Cardiac fibroblast (primary cell): ENCODE measurements at places on chromosomes 1 and 21.

DNA sequence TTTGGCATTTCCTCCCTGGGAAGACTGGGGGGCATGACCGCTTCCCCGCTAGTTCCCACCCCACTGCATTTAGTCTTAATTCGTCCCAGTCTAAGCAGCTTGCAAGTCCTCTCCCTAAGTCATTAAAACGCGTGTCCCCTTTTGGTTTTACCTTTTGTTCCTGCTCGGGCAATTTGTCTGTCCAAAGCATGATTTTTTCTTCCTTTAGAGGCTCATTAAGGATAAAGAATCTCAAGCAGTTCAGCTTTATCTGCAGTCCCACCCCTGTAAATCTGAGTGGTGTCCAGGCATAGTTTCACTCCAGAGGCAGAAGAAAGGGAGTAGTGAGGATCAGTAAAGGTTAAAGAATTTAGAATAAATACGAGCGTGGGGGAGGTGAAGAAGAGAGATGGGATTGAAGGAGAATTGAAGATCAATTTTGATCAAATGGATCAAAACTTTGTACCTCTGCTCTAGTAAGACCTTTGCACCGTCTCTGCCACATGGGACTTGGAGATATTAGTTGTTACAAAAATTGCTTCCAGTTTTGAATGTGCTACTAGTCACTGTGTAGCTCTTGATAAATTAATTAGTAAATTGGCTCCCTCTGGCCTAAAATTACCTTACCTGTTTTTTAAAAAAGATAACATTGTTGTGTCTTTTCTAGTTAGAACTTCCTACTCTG is 989 bp upstream of the ETV3 start:
- DNase-seq = no peak

- no peak for DNase-seq
Measured at GRCh38 chr1:91171898-91172297, 150.1 kb upstream of the ZNF644 start.

DNA sequence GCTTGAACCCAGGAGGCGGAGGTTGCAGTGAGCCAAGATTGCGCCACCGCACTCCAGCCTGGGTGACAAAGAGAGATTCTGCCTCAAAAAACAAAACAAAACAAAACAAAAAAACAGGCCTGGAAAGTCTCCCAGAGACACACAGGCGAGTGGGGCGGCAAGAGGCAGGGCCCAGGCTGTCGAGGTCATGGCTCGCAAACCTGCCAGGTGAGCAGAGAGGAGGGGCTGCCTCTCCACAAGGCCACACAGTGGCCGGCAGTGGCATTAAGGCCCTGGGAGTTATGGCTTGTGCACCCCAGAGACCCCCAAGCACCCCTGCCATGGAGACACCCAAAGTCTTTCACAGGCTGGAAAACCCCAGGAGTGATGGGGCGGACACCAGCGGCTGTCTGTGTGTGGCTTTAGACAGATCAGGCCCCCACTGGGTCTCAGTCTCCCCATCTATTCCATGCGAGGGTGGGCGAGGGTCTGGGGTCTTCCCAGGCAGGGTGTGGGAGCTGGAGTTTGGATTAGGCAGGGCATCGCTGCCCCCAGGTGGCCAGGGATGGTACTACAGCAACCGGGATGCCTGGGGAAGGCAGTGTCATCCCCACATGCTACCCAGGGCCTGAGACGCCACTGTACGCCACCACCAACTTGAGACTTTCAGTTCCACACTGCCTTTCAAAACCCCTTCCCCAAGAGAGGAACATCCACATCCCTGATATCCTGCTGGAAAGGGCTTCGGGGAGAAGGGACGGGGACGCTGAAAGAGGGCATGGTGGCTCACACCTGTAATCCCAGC is 7.3 kb upstream of the CTRC start:
- DNase-seq = peak; percentile 41

GRCh38 chr1:12547586-12548225 is 70.3 kb downstream of the DHRS3 start:
- DNase-seq = no peak

GRCh38 chr1:80154176-80154575 is 1147.6 kb upstream of the ADGRL4 start:
- DNase-seq = peak; percentile 1

DNA sequence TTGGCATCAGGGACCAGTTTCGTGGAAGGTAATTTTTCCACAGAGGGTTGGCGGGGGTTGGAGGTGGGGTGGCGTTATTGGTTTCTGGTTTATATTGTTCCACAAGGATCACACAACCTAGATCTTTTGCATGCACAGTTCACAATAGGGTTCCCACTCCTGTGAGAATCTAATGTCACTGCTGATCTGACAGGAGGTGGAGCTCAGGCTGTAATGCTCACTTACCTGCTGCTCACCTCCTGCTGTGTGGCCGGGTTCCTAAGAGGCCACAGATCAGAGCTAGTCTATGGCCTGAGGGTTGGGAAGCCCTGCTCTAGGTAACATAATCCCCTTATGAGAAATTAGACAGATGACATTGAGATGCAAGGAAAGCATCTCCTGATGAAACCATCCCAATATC is 12.6 kb downstream of the GBP5 start:
- DNase-seq = no peak

GRCh38 chr1:38733761-38734160 is 125.8 kb downstream of the RRAGC start:
- DNase-seq = no peak

- no peak for DNase-seq
Measured at GRCh38 chr1:5423109-5423508, 569.1 kb downstream of the NPHP4 start.

- peak; percentile 11 for DNase-seq
Measured at GRCh38 chr21:31509194-31510017, 150.1 kb upstream of the SOD1 start.

GRCh38 chr1:213976665-213977485 is 10.9 kb upstream of the PROX1 start:
- DNase-seq = no peak

DNA sequence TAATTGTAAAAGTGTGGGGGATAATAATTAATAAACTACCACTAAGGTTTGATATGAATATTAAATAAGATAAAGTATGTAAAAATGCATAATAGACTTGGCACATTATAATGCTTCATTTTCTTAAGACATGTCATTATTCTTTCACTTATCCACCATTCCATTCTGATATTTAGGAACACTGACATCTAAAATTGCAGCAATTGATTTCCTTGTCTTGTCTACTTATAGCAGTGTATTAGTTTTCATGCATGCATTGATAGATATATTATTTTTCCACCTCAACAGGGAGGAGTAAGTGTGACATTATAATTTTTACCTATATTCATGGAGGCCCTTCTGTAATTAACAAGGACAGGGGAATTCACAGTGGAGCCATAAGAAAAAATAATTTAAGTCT is 41.6 kb upstream of the RGS4 start:
- DNase-seq = no peak

DNA sequence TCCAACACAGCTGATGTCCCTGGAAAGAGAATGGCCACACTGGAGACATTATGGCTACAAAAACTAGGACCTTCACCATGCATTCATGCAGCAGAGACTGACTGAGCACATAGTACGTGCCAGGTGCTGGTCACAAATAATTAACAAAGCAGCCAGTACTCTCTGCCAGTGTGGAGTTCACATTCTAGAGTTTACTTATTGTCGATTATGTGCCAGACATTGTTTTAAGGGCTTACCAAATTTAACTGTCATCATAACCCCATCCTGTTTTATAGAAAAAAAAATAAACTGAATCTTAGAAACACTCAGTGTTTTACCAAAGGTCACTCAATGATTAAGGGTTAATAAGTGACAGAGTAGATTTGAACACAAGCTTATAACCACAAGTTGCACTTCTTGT is 143.3 kb downstream of the RRAGC start:
- DNase-seq = no peak

GRCh38 chr1:41950820-41951219 is 32.1 kb upstream of the HIVEP3 start:
- DNase-seq = no peak

DNA sequence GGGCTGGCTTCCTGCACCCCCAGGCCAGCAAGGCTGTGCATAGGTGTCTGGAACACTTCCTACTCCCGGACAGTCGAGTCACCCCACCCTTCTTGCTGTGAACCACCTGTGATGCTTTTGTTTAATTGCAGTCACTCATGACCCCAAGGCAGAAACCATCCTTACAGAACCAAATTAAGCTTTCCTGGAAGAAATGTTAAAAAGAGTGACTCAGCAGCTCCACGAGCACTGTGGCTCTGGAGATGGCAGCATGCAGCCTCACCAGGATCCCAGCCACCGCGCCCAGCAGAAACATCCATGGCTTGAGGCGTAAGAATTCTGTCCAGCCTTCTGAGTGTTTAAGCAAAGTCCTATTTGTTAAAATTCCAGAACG is 28.8 kb downstream of the SNAP47 start:
- no peak for DNase-seq

- no peak for DNase-seq
Measured at GRCh38 chr1:4002061-4002521, 102.0 kb upstream of the C1orf174 start.

DNA sequence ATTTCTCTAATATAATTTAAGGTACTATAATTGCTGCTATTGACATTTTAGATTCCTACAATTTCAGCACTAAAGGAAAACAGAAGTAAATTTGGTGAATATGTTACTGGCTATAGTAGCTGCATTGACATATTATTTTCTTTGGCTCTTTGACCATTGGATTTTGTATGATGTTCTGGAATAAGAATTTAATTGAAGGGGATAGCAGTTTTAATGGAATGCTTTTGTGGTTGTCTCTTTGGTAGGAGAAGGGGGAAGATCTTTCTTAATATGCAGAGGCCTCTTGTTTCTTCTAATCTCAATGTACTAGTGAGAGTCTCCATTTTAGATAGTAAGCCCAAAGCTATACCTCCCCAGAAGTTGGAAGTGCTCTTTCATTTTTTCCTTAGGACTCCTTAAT is 6.9 kb downstream of the DTL start:
- DNase-seq = no peak

- no peak for DNase-seq
Measured at GRCh38 chr1:48743480-48743879, 33.2 kb downstream of the BEND5 start.

DNA sequence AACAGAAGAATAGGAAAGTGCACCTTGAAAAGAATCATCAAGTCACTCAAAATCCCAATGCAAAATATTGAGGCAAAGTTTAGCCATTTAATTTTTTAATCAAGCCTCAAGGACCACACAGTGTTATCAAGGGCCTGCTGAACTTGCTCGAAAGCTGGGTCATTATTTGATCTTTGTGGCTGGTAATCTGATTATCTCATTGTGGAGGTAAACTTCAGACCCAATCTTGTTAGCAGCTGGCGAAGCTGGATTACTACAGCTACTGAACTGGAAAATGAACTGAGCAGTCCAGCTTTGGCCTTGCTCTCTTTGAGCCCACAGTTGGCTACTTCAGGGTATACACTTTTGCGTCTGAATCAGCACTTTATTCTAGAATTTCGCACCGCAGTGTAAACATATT is 94.4 kb downstream of the BARHL2 start:
- DNase-seq = no peak

- peak; percentile 54 for DNase-seq
Measured at GRCh38 chr21:14901482-14901958, 163.3 kb downstream of the NRIP1 start.

- peak; percentile 34 for DNase-seq
Measured at GRCh38 chr1:43706598-43707189, 642 bp upstream of the ST3GAL3 start.

DNA sequence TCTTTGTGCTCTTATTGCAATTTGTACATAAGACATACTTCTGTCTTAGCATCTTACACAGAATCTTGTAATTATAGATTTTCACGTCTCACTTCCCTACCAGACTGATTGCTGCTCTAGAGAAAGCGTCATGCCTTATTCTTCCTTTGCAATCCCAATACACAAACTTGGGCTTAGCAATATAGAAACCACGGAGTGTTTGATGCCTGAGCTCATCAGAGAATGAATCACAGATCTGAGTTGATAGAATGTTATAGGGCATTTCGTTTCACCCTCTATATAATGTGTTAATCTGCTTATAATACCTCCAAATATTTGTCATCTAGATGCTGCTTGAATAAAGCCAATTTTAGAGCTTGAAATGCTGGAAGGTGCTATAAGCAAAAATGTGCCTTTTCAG is 6.6 kb downstream of the FMO1 start:
- peak; percentile 21 for DNase-seq

DNA sequence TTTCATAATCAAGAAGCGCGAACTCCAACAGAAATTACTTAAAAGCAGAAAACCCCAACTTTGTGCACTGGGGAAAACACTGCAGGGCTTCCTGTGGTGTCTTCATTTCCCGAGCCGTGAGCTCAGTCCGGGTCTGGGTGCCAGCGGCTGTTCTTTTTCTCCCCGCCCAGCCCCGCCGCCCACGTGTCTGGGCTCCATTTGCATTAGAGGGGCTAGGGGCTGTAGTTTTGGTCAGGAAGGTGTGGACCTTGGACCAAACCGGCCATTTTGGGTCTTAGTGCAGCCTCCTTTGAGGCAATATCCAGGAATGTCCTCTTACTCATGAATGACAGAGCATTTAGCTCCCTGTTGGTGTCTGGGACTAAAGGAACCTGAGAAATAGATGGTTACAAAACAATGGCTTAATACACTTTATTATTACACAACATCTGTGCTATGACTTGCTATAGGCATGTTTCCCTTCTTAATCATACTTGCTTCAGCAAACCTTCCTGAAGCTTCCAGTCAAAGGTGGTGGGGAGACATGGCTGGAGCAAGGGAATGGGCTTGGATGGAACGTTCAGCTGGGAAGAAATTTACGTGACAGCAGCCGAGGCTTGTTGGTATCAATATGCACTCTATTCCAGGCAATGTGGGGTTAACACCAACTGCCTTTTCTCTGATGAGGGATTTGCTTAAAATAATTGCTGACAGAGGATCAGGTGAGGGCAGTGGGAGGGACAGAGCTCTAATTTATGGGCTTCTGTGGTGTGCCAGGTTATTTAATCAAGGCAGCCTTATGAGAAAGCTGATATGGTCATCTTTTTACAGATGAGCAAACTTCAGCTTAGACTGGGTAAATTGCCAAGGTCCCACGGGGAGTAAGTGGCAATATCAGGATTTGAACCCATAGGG is 1.1 kb downstream of the AGTRAP start:
- DNase-seq = peak; percentile 98

DNA sequence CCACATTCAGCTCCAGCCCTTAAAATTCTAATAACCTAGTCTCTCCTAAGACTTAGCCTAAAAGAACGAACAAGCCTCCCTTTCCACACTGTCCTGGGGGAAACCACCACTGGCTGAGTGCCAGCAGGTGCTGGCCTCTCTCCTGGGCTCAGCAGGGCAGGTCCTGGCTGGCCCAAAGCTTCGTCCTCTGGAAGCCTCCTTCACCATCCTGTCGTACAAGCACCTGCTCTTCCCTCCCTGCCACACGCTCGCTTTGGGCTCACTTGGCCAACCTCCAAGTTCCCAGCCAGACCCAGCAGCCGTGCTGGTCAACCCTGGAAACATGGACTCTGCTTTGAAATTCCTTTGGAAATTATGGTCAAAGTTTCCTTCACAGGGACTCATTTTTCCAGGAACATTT is 58.2 kb upstream of the SLC25A33 start:
- DNase-seq = no peak

GRCh38 chr1:22107126-22107525 is 35.8 kb downstream of the WNT4 start:
- DNase-seq = no peak

GRCh38 chr1:98053471-98054366 is 132.9 kb upstream of the DPYD start:
- peak; percentile 78 for DNase-seq

GRCh38 chr1:11384170-11384554 is 94.8 kb upstream of the DISP3 start:
- peak; percentile 3 for DNase-seq
